Right ventricle myocardium inferior (tissue), 1 donor: ENCODE measurements at places on chromosomes 7 and 10. TPM values are rescaled to one million over a fixed set of nuclear protein-coding genes. Genes with fewer than 3 reads are reported as not detected.

The MRLN gene
- total RNA-seq = not detected

The INMT gene
- 48.1 TPM for total RNA-seq

DNA sequence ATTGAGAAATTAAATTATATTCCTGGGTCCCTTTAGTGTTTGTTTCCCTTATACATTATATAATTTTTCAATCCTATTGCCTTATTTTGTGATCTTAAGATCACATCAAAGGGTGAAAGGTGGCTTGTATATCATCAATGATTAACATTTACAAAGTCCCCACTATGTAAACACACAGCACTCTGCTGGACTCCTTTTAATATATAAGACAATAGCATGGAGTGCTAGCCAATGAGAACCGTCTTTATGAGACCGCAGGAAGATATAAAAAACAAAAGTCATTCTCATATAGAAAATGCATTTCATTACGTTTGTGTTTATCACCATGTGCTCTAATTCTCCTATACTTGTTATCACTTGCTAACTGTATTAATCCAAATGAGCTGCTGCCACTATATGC, 108.5 kb downstream of the HOXA1 start:
- no peak for DNase-seq

The SEMA3C gene
- total RNA-seq = 67.8 TPM

GRCh38 chr10:17814973-17815372, 5.8 kb downstream of the MRC1 start:
- DNase-seq = no peak

The FGFBP3 gene
- 0.32 TPM for total RNA-seq

DNA sequence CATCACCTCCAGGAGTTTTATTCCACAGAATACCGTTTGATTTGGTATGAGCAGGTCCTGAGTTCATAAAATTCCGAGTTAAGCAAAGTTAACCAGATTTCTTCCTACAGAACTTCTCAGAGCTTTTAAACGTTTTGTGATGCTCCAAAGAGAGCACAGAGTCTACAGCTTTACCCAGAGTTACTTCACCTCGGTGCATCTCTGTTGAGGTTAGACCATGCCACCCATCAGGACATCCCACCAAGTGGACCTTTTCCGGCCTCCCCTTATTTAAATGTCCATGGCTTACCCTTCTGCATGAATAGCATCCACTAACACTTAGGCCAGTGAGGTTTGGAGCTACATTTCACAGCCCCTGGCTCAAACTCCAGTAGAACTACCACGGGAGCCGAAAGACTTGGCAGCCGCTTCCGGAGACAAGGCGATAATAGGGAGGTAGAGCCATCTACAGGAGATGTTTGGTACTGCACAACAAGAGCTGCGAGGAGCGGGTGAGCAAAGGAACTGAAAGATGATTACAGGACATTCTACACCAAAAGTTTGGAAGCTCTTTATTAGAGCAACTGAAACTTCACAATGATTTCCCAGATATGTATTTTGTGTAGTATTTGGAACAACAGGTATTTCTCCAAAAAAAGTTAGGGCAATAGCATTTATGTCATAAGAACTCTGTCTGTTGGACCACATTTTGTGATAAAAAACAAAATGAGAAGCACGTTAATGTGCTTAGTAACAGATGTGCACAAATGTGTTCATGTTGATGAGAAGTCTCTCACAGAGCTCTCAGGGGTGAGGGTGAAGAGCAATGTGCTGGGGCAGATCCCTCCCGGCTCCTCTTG, 174.7 kb downstream of the HERPUD2 start:
- peak; percentile 92 for DNase-seq

GRCh38 chr7:158529181-158530096, 58.2 kb downstream of the PTPRN2 start:
- DNase-seq = peak; percentile 58

GRCh38 chr10:87850742-87851205, 12.6 kb downstream of the KLLN start:
- no peak for DNase-seq

The VGF gene
- not detected for total RNA-seq

GRCh38 chr10:92923416-92923815, 75.1 kb downstream of the EXOC6 start:
- DNase-seq = no peak

DNA sequence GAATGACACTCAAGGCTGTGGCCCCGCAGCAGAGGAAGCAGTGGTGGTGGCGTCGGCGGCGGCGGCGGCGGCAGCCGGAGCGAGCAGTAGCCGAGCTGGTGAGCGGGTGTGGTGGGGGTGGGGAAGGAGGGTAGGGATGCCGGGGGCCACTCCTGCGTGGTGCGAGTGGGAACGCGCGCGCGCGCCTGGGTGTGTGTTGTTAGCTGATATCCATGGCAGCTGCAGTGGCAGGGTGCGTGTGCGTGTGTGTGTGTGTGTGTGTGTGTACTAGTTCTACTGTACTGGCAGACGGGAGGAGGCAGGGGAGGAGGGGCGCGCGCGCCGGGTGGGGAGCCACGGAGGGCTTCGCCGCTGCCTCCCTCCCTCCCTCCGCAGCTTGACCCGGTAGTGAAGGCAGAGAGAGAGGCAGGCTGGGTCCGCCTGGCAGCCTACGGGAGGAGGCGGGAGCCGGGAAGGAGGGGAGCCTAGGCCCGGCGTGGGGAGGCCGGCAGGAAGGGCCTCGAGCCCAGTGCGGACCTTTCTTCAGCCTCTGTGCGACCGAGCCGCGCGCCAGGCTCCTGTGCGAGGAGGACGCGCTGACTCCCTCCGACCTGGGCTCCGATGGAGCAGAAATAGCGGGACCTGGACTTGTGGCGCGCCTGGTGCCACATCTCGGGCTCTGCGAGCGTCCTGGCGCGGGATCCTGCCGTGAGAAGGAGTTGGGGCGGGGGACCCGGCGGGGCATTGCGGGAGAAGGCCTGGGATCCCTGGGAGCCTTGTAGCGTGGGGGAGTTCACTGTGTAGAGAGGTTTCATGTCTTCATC, at the start of gene MAGI2:
Gene MAGI2, minus strand, starts transcription at position 110 of the 803 bp plus-strand sequence. CDS start 347 bp downstream, outside the sequence.
- DNase-seq = peak; percentile 91

DNA sequence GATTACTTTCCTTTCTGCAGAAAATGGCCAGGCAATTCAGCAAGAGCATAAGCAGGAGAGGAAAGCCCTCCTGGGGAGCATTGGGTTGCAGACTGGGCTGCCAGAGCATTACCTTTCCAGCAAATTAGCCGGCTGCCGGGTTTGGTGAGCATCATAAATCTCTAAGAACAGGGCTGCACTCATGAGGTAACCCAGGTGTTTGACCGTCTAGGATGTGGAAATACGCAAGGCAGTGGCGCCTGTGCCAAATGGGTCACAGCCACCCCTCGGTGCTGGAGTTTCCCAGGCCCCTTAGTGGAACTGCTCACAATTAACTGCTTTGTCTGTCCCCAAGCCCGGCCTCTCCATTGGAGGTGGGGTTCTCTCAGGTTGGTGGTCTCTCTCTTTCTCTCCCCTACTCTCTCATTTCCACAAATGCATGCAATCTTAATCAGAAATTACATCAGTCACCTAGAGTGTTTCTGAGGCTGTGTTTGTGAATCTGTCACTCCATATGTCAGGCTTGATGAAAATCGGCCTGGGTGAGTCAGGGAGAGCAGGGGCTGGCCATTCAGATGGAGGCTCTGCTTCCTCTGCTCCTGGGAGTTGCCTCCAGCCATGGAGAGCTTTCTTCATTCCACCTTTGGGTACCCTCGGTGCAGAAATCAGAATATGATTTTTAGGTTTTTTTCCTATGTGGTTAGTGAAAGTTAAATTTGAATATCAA, 26.7 kb downstream of the PTN start:
- no peak for DNase-seq

- no peak for DNase-seq
Observed at GRCh38 chr7:28723336-28723735, 234.8 kb downstream of the TRIL start.

GRCh38 chr10:102298899-102299298, 53.6 kb downstream of the GBF1 start:
- DNase-seq = no peak
